Type B pancreatic cell (in vitro differentiated cells): ENCODE measurements at places on chromosomes 5 and 9. TPM values are rescaled to one million over a fixed set of nuclear protein-coding genes. Genes with fewer than 3 reads are reported as not detected.
A peak's percentile ranks its signal among the peaks of the same experiment; 100 is the strongest.

- H3K4me1 ChIP-seq, result peaks cover 79% of the 10 kb centered on the region
- no peak for DNase-seq
- H3K36me3 ChIP-seq, result peaks cover 22% of the 10 kb centered on the region
- H3K4me3 ChIP-seq, result no peak overlapping the region
- H3K27ac ChIP-seq, result peak overlapping the region; percentile 79
- H3K27me3 ChIP-seq, result no peaks in the 10 kb centered on the region
Measured at GRCh38 chr9:87601176-87601575, 103.5 kb downstream of the DAPK1 start.

DNA sequence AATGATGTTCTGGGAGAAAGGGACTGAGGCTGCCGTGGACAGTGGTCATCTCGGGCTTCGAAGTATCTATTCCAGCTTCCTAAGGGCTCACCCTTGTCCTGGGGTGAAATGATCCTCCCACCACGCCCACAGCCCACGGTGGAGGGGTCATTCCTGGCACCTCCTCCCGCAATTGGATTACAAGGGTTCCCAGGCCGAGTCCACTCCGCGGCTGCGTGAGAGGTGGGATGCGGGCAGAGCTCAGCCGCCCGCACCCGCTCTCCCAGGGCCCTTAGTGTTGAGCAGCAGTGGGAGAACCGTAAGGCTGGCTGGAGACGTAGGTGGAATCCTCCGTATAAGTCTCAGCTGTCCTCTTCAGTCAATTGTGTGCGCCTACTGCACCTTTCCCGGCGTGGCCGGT is 273.3 kb upstream of the ADAMTS16 start:
- no peak overlapping the region for H3K27ac ChIP-seq
- H3K4me1 ChIP-seq, result no peaks in the 10 kb centered on the region
- H3K27me3 ChIP-seq, result peaks cover 16% of the 10 kb centered on the region
- no peak for DNase-seq

DNA sequence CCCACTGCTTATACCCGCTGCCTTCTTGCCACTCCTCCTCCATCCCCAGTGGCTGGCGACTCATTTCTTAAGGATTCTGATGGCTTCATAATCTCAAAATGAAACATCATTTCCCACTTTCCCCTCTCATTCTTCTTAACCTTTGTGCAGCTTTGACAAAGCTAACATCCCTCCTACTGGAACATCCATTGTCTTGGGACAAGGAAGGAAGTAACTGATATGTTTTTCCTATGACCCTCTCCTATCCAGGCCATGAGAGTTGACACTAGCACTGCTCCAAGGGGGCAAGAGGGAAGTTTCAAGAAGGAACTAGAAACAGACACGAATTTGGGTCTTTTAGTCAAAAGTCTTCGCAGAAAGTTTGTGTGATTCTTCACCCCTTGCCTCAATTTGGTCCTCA is 71.7 kb upstream of the SNX2 start:
- H3K36me3 ChIP-seq, result no peaks in the 10 kb centered on the region
- no peak overlapping the region for H3K27ac ChIP-seq
- H3K4me1 ChIP-seq, result peaks cover 11% of the 10 kb centered on the region
- H3K27me3 ChIP-seq, result no peaks in the 10 kb centered on the region
- no peak for DNase-seq

- no peaks in the 10 kb centered on the region for H3K4me1 ChIP-seq
- H3K27me3 ChIP-seq, result no peaks in the 10 kb centered on the region
- H3K36me3 ChIP-seq, result no peaks in the 10 kb centered on the region
- H3K27ac ChIP-seq, result no peak overlapping the region
- no peak for DNase-seq
Measured at GRCh38 chr9:69107771-69108170, 66.3 kb upstream of the TJP2 start.

DNA sequence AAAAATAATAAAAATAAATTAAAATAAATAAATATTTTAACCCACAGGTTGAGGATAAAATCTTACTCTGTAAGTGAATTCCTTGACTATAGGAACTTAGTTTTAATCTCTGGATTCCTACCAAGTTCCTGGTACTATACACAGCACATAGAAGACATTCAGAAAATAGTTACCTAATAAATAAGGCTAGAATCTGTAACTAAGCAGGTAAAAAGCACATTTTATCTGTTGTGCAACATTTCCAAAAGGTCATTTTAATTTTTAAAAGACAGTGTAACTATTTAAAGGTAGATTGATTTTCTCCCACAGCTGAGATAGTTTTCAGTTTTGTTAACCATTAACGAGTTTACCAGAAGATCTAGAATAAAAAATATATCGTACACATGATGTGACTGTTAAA is 47.8 kb downstream of the MLANA start:
- no peak for DNase-seq
- no peak overlapping the region for H3K27ac ChIP-seq
- no peaks in the 10 kb centered on the region for H3K36me3 ChIP-seq
- H3K4me1 ChIP-seq, result no peaks in the 10 kb centered on the region
- H3K4me3 ChIP-seq, result no peak overlapping the region

GRCh38 chr5:44987026-44987425 is 178.3 kb downstream of the MRPS30 start:
- no peaks in the 10 kb centered on the region for H3K36me3 ChIP-seq
- H3K4me1 ChIP-seq, result no peaks in the 10 kb centered on the region
- H3K27ac ChIP-seq, result no peak overlapping the region
- H3K27me3 ChIP-seq, result no peaks in the 10 kb centered on the region
- DNase-seq, result no peak

DNA sequence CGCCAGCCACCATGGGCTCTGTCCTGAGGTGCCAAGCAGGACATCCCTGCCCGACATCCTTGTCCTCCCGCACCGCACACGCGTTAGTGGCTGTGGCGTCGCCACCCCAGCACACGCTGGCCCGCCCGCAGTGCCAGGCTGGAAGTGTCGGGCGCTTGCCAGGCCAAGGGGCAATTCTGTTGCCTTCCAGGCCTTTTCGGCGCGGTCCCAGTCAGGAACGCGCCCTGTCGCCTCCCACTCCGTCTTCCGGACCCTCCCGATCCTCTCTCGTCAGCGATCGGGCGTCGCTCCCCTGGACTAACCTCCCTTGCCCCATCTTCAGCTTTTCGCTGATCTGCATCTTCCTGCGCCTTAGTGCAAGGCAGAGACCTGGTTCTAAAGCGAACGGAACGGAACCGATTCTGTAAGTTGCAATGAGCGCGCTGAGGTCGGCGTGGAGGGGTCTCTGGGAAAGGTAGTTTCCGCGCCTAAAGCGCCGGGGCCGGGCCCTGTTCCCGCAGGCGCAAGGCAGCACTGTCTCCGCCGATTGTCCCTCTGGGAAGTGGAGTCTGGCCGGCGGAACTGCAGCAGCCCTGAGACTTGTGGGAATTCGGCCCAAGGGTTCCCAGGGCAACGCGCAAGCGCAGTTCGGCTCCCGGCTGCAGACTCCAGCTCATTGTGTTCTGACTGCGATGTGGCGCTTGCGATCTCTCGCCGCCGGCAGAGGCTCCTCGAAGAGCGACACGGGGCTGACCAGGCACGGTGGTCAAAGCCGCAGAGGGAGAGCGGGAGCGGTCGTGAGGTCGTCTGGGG is at the start of gene ZNF454:
Gene ZNF454 (plus strand): TSS at position 630 of the 792 bp plus-strand sequence. CDS start 1,594 bp downstream, outside the sequence.
- H3K4me1 ChIP-seq, result no peaks in the 10 kb centered on the region
- no peak for DNase-seq
- peaks cover 7% of the 10 kb centered on the region for H3K36me3 ChIP-seq
- no peak within 1 kb of the TSS for H3K27ac ChIP-seq
- no peak within 1 kb of the TSS for H3K4me3 ChIP-seq

DNA sequence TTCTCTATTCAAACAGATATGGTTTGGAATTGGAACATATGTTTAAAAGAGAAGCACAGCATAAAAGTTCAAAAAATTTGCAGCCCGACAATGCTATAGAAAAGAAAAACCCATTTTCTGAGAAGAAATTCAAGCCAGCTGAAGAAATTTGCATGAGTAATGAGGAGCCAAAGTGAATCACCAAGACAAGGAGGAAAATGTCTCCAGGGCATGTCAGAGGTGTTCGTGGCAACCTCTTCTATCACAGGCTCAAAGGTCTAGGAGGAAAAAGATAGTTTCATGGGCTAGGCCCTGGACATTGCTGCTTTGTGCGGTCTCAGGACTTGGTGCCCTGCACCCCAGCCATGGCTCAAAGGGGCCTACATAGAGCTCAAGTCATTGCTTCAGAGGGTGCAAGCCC is 134.8 kb upstream of the ADAMTS16 start:
- H3K4me3 ChIP-seq, result no peak overlapping the region
- no peaks in the 10 kb centered on the region for H3K27me3 ChIP-seq
- H3K4me1 ChIP-seq, result no peaks in the 10 kb centered on the region
- no peaks in the 10 kb centered on the region for H3K36me3 ChIP-seq

DNA sequence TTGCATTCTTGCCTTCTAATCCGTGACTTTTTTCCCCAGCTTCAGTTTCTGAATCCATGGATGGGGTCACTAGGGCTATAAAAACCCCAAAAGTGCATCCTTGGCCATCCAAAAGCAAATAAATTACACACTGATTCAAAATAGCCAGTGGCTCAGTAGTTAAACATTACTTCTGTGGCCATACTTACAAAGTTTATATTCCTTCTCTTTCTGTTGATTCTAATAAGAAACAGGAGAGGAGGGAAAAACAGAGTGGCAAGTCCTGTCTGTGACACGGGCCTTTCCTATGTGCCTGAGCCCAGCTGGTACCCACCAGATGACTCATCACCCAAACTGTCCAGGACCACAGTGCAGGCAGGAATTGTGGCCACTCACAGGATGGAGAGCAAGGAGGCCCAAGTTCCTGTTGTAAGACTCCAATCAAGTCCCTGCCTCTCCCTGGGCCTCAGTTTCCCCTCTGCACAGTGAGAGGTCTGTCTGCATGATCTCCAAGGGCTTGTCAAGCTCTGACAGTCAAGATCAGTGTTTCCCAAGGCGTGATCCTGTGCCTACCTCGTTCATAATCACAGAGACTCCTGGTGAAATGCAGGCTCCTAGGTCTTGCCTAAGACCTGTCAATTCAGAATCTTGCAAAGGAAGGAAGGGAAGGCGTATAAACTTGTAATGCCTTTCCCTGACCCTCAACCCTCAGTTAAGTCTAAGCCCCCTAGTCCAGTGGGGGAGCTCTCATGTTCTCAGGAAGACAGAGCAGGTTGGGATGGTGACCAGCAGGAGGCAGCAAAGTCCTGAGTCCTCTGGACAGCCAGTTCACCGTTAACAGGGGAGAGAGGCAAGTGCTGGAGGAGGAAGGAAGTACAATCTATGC is 29.5 kb downstream of the TNIP1 start:
- H3K27me3 ChIP-seq, result no peaks in the 10 kb centered on the region
- no peak overlapping the region for H3K27ac ChIP-seq
- H3K36me3 ChIP-seq, result peaks cover 22% of the 10 kb centered on the region
- no peak overlapping the region for H3K4me3 ChIP-seq
- peak; percentile 79 for DNase-seq

DNA sequence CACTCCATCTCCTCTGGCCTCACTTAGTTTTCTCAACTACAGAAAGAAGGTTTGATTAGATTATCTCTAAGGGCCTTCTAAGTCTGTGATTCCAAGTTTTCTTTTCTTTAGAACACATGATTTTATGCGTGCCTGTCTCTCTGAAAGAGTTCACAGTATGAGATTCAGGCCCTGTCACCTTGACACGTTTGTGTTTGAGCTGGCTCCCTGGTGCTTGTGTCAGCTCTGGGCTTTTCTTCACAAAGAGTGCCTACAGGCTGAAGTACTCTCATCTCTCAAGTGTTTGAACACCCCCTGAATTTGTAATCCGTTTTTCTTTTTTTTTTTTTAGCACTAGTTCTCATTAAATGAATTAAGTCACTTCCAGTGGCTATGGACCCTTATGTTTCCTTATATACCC is 306.9 kb upstream of the C9orf72 start:
- peaks cover 4% of the 10 kb centered on the region for H3K36me3 ChIP-seq
- H3K4me3 ChIP-seq, result no peak overlapping the region
- H3K27me3 ChIP-seq, result no peaks in the 10 kb centered on the region
- peak overlapping the region; percentile 53 for H3K27ac ChIP-seq
- no peak for DNase-seq

GRCh38 chr5:5532306-5533076 is 110.0 kb downstream of the ICE1 start:
- H3K27me3 ChIP-seq, result peaks cover 17% of the 10 kb centered on the region
- H3K27ac ChIP-seq, result no peak overlapping the region
- peaks cover 6% of the 10 kb centered on the region for H3K4me1 ChIP-seq
- no peaks in the 10 kb centered on the region for H3K36me3 ChIP-seq
- H3K4me3 ChIP-seq, result no peak overlapping the region

DNA sequence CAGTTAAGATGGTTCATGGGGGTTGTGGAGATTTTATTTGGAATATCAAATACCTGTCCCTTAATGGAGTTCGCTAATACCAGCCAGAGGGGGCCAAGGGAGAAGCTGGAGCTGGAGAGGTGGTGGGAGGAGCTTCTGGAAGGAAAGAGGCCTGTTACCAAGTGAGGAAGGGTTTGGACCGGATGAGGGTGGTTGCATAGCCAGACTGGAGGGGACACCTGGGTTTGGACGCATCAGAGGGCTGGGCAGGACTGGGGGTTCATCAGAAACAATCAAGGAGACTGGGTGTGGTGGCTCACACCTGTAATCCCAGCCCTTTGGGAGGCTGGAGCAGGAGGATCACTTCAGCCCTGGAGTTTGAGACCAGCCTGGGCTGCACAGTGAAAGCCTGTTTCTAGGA is 111.8 kb upstream of the IER5L start:
- DNase-seq, result peak; percentile 57
- H3K27ac ChIP-seq, result no peak overlapping the region
- no peaks in the 10 kb centered on the region for H3K27me3 ChIP-seq
- H3K36me3 ChIP-seq, result no peaks in the 10 kb centered on the region
- H3K4me3 ChIP-seq, result no peak overlapping the region

DNA sequence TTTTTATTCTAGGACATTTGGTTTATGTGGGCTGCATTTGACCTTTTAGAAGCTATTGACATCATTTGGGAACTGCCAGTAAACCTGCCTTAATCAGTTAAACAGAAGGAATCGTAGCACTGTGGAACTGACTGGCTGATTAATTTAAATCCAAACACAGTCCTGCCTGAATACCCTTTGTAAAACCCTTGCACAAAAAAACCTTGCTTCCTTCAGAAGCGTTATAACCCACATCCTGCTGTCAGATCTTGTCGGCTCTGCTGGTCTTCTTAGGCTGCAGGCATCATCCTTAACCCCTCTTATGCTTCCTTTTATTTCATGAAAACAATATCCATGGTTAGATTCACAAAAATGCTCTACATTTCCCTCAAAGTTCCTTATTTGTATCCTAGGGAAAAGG is 46.3 kb downstream of the PAM start:
- no peaks in the 10 kb centered on the region for H3K27me3 ChIP-seq
- H3K4me3 ChIP-seq, result no peak overlapping the region
- no peaks in the 10 kb centered on the region for H3K36me3 ChIP-seq
- H3K27ac ChIP-seq, result no peak overlapping the region
- peaks cover 28% of the 10 kb centered on the region for H3K4me1 ChIP-seq
- DNase-seq, result no peak

- H3K36me3 ChIP-seq, result peaks cover 5% of the 10 kb centered on the region
- H3K4me1 ChIP-seq, result peaks cover 7% of the 10 kb centered on the region
- DNase-seq, result no peak
- peaks cover 20% of the 10 kb centered on the region for H3K27me3 ChIP-seq
- no peak overlapping the region for H3K27ac ChIP-seq
Measured at GRCh38 chr5:66617226-66617861, 21.2 kb downstream of the MAST4 start.

- DNase-seq, result no peak
- H3K27ac ChIP-seq, result no peak overlapping the region
- peaks cover 13% of the 10 kb centered on the region for H3K4me1 ChIP-seq
Measured at GRCh38 chr9:4155221-4156026, 144.4 kb downstream of the GLIS3 start.

The PCDHGC5 gene
- 0.45 and 1.9 TPM in 2 replicates for total RNA-seq

The SHISAL2B gene
- total RNA-seq, result 0.63 TPM in 1 of 2 replicates, not detected in the other

The ZNF608 gene
- total RNA-seq, result 37.4 and 63.0 TPM in 2 replicates

The KLF9 gene
- 16.7 and 21.6 TPM in 2 replicates for total RNA-seq

The LRRC19 gene
- total RNA-seq, result 0.29 and 0.74 TPM in 2 replicates

The DRD1 gene
- 0.17 and 0.87 TPM in 2 replicates for total RNA-seq

The TMEM167A gene
- 107 and 124 TPM in 2 replicates for total RNA-seq

The HTR4 gene
- 0.29 and 1.4 TPM in 2 replicates for total RNA-seq

The HAVCR2 gene
- total RNA-seq, result 0.10 and 0.29 TPM in 2 replicates

The TERT gene
- total RNA-seq, result 1.7 and 2.4 TPM in 2 replicates

The NEK6 gene
- total RNA-seq, result 4.6 and 19.3 TPM in 2 replicates

The SLC25A2 gene
- 0.45 and 0.92 TPM in 2 replicates for total RNA-seq

The PCDHGA9 gene
- 0.97 and 2.2 TPM in 2 replicates for total RNA-seq
